ENCODE measurements at places on chromosomes 3 and 15.

DNA sequence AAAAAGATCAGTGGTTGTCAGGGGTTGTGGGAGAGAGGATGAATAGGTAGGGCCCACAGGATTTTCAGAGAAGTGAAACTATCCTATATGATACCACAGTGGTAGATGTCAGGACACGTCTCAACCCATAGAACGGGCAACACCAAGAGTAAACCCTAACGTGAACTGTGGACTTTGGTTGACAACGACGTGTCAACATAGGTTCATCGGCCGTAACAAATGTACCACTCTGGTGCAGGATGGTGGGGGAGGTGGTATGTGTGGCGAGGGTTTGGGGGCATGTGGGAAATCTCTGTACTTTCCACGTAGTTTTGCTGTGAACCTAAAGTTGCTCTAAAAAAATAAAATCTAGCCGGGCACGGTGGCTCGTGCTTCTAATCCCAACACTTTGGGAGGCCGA, 13.0 kb upstream of the PIGZ start:
- DNase-seq = no peak

DNA sequence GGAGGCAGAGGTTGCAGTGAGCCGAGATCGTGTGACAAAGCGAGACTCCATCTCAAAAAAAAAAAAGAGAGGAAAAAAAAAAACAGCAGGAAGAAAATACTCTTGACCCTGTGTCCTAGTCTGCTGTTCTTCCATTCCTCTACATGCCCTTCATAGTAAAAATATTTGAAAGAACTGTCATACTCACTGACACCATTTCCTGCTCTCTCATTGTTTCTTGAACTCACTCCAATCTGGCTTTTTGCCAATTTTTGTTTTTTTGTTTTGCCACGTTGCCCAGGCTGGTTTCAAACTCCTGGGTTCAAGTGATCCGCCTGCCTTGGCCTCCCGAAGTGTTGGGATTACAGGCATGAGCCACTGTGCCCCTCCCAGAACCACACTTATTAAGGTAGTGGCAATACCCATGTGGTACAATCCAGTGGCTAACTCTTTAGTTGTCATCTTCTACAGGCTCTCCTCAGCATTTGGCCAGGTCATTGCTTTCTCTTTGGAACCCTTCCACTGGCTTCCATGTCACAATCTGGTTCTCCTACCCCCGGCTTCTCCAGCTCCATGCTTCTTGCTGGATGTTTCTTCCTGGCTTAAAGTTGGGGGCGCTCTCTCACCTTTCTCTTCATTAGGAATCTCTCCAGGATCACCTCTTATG, 238.2 kb upstream of the C2CD4B start:
- no peak for DNase-seq

GRCh38 chr3:157373783-157374182, 62.9 kb upstream of the PTX3 start:
- DNase-seq = no peak

- DNase-seq = no peak
These were observed 20.4 kb downstream of the TMOD3 start for GRCh38 chr15:51849860-51850259.

GRCh38 chr3:54168451-54168850, 46.1 kb downstream of the CACNA2D3 start:
- no peak for DNase-seq

DNA sequence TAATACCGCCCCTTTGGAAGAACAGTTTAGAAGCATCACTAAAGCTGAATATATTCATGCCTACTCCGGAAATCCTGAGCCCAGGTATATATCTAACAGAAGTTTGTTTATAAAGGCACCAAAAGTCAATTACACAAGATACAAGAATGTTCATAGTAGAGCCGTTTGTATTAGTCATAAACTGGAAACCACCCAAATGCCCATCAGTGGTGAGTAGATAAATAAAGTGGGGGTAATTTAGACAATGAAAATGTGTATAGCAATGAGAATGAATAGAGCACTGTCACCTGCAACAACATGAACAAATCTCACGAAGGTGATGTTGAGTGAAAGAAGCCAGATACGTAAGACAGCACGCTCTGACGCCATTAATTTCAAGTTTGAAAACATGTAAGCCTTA, 68.3 kb upstream of the GLCE start:
- DNase-seq = no peak

DNA sequence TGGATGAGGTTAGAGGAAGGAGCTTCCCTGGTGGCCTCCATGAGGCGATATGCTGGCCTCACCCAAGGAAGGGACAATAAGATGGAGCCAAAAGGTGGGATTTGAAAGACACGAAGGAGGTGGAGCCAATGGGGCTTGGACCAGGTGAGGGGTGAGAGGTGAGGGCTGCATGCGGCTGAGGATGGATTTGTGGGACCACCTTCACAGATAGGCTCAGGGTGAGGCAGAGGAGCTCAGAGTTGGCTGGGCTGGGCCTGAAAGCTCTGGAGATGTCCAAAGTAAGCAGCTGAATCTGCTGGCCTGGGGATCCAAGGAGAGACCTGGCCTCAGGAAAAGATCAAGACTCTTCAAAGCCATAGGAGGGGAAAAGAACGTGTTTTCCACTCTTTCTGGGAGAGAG, 49.8 kb downstream of the EXOG start:
- DNase-seq = no peak

DNA sequence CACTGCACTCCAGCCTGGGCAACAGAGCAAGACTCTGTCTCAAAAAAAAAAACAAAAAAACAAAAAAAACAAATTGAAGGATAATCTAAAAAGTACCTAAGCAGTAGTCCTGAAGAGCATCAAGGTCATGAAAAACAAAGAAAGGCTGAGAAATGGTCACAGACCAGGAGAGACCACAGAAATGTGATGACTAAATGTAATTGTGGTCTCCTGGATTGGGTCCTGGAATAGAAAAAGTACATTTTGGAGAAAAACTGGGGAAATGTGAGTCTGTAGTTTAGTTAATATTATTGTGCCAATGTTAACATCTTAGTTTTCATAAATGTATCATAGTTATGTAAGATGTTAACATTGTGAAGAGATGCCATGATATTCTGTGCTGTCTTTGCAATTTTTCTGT, 267.5 kb upstream of the NR2E3 start:
- DNase-seq = no peak

DNA sequence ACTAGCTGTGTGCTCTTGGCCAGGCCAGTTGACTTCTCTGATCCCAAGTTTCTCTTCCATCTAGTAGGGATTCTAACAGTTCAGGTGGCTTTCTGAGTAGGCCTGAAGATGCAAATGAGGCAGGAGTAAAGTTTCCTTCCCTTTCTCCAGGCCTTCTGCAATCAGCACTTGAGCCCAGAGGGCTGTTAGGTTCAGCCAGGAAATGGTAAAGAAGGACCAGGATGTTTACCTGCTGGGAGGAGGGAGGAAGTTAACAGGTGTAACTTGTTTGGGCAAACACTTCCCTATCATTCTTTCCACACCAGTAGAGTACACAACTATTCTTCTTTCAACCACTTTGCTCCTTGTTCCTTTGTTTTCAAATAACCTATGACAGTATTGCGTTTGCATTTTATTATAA, 13.3 kb upstream of the TNFSF10 start:
- no peak for DNase-seq

DNA sequence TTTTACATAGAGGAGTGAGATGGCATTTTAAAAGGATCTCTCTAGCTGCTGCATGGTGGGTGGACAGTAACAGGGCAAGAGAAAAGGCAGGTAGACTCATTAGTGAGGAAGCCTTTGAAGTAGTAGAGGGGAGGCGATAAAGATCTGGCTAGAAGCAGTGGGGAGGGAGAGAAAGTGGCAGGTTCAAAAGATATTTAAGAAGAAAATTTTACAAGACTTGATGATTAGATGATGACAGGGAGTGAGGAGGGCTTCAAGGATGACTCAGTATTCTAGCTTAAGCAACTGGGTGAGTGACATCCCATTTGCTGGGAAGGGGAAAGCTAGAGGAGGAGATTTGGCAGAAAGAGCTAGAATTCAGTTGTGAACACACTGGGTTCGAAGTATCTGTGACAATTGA, 3.8 kb upstream of the BRPF1 start:
- no peak for DNase-seq

- DNase-seq = no peak
These were observed 456.6 kb downstream of the MAGI1 start for GRCh38 chr3:65582012-65582717.

DNA sequence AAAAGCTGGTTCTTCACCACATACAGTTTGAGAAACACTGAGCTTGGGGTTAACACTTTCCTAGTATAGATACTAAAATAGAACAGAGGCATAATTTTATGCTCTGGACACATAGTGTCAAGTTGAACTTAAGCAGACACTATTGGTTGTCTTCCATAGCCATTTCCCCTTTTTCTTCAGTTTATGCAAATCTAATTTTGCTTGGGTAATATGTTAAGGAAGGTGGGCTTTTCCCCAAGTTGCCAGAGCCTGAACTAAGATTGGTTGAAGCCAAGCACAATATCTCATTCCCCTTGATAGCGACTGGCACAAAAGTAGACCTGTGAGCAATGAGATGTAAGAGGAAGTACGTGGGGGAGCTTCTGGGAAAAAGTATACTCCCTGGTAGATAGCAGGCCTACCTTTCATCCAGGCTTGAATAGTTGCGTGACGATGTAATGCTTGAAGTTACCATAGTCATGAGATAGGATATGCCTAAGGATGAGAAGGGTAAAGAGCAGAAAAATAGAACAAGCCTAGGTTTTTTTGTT, 4.5 kb upstream of the POPDC2 start:
- DNase-seq = no peak

DNA sequence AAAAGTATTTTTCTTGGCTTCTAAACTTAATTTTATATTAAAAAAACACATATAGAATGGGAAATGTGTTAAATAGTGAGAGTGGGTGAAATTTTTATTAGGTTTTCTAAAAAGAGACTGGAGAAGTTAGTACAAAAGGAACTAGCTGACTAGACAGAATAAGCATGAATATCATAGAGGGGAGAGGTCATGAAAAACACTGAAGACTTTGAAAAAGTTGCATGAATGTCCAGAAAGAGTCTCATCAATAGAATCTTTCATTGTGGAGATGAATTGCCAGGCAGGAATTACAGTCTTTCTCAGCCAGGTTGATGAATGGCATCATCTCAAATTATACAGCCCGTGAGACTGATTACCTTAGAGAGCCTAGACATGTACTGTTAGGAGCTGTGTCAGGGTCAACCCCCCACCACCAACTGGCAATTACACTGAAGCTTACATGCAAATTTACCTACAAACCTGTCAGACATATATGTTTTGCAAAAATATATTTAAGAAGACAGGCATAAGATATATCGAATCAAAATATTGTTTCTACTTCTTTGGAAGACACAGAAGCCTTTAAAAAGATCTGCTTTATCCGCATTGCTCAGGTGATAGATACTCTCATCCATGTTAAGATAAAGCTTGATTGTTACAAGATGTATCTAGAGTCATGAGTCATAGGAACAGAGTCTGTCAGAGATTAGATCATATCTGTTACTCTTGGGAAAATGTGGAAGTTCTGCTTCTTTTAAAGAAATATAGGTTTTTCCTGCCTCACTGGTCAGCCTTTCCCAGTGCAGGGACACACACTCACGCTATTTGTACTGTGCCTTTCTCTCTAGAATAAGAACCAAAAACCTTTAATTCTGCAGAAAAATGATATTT, 34.8 kb upstream of the PFN2 start:
- DNase-seq = no peak

GRCh38 chr15:68695061-68695595, 116.3 kb downstream of the CORO2B start:
- no peak for DNase-seq

- no peak for DNase-seq
These were observed 31.9 kb downstream of the CRTC3 start for GRCh38 chr15:90561344-90562244.

DNA sequence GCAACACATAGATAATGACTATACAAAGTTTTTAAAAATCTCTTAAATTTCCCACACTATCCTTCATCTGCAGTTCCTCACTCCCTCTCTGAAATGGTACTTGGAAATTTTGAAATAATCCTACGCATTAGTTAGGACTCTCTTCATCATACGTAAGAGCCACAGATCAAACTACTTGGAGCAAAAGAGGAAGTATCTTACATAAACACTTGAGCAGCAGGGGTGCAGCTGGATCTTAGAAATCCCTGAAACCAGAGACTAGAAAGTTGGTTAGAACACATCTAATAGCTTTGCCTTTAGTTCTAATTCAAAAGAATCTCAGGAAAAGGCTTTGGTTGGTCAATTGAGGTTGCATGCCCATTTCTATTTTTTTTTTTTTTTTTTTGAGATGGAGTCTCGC, 38.8 kb upstream of the ZNF445 start:
- DNase-seq = no peak

Measured in coronary artery (tissue), 2 donors.